Activated CD8-positive, alpha-beta memory T cell treated with anti-CD3 and anti-CD28 coated beads, Interleukin-2, amount 10 ng/mL, durations not matched to agents 7 days and 5 days (primary cell): ENCODE measurements at places on chromosomes 4 and X. TPM values are rescaled to one million over a fixed set of nuclear protein-coding genes. Genes with fewer than 3 reads are reported as not detected.

Gene TSPAN6
- not detected for total RNA-seq

GRCh38 chr4:125484912-125485311, 170.2 kb downstream of the FAT4 start:
- H3K27ac ChIP-seq: no peak overlapping the region
- H3K27me3 ChIP-seq: no peaks in the 10 kb centered on the region
- DNase-seq: no peak

DNA sequence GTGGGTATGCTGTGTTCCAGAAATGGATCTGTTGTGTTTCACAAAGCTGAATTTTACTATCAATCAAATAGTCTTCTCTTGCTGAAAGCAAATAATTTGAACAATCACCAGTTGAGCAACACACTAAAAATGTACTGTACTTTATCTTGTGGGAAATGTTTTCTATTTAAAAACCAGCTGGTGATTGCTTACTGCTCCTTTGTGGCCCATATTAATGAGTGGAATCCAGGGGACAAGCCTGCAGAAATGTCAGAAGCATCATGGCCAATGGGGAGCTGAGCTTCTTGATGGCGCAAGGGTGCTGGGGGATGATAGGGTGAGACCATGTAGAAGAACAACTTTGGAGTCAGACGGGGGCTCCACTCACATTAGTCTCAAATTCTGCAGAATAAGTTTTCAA, 346.2 kb downstream of the ARHGAP10 start:
- no peak overlapping the region for H3K4me3 ChIP-seq
- H3K36me3 ChIP-seq: peaks cover 39% of the 10 kb centered on the region
- H3K4me1 ChIP-seq: no peaks in the 10 kb centered on the region
- H3K27me3 ChIP-seq: no peaks in the 10 kb centered on the region
- no peak for DNase-seq
- no peak overlapping the region for H3K27ac ChIP-seq

- H3K27ac ChIP-seq: peak overlapping the region; percentile 98
- H3K4me1 ChIP-seq: peaks cover 46% of the 10 kb centered on the region
- peaks cover 45% of the 10 kb centered on the region for H3K36me3 ChIP-seq
Measured at GRCh38 chr4:2469192-2469984, 482 bp downstream of the RNF4 start.

Gene IL21
- 0.52 TPM for total RNA-seq

Gene GABRG1
- not detected for total RNA-seq

DNA sequence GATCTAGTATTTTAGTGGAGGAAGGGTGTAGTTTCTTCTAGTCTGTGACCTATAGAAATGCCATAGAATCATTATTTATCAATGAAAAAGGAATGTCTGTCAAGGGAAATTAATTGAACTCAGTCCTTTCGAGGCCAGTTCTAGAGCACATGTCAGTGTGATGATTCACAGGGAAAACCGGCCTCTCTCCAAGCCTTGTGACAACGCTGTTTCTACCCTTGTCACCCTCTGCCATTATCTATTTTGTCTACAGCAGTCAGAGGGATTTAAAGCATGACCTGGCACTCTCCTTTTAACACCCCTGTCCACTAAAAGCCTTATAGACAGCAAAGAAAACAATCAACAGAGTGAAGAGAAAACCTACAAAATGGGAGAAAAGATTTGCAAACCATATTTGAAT, 119.8 kb downstream of the DRD5 start:
- H3K4me1 ChIP-seq: peaks cover 9% of the 10 kb centered on the region
- no peak for DNase-seq
- no peaks in the 10 kb centered on the region for H3K36me3 ChIP-seq
- H3K27me3 ChIP-seq: peaks cover 24% of the 10 kb centered on the region
- H3K27ac ChIP-seq: no peak overlapping the region

DNA sequence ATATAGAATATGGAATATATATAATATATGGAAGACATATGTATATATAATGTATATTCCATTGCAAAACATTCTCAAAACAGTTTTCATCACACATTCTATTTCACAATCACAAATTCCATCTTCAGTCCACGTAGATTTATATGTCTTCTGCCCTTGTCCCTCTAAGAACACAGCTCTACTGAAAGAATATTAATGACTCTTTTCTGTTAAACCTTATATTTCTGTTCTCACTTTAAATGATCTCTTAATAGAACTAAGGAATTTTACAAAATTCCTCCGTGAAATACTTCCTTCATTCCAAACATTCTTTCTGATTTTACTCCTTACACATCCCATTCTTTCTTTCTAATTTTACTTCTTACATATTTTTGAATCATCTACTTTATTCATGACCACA, 1043.1 kb upstream of the PABPC4L start:
- no peaks in the 10 kb centered on the region for H3K4me1 ChIP-seq
- H3K4me3 ChIP-seq: no peak overlapping the region
- H3K27ac ChIP-seq: no peak overlapping the region
- H3K36me3 ChIP-seq: no peaks in the 10 kb centered on the region
- no peak for DNase-seq

- no peak overlapping the region for H3K27ac ChIP-seq
- H3K4me3 ChIP-seq: no peak overlapping the region
- no peak for DNase-seq
- peaks cover 3% of the 10 kb centered on the region for H3K36me3 ChIP-seq
- H3K27me3 ChIP-seq: peaks cover 2% of the 10 kb centered on the region
Measured at GRCh38 chr4:26785810-26786209, 74.8 kb upstream of the STIM2 start.

DNA sequence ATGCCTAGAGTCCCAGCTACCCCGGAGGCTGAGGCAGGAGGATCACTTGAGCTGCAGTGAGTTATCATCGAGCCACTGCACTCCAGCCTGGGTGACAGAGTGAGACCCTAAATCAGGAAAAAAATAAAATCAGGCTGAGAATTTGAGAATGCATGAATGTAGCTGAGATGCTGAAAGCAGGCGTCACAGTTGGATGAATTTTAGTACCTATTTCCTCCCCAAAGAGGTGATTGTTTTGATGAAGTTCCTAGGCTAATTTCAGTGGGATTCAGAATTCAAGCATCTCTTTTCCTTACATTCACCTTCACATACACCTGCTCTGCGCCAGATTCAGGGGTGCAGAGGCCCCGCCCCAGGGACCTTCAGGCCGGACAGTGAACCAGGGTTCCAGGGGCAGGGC, 3.2 kb downstream of the CFAP99 start:
- no peak overlapping the region for H3K4me3 ChIP-seq
- H3K36me3 ChIP-seq: no peaks in the 10 kb centered on the region
- DNase-seq: no peak
- no peak overlapping the region for H3K27ac ChIP-seq
- H3K27me3 ChIP-seq: peaks cover 35% of the 10 kb centered on the region

DNA sequence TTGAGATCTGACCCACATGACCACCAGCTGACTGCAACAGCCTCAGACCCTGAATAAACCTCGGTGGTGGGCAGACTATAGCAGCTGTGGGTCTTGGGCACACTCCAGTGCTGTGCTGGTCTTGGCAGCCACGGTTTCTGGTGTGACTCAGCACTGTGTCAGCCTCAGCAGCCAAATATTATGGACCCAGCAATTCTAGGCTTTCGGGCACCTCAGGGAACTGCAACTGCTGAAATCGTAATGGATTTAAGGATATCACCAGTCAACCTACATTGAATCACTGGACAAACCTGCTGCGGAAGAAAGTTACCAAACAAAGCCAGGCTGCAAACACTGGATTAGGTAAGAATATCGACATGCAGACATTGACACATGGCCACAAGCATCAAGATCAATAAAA, 10.5 kb upstream of the UBE2NL start:
- no peaks in the 10 kb centered on the region for H3K27me3 ChIP-seq
- no peak overlapping the region for H3K4me3 ChIP-seq
- H3K27ac ChIP-seq: no peak overlapping the region
- no peak for DNase-seq
- H3K36me3 ChIP-seq: no peaks in the 10 kb centered on the region

Gene ZFP42
- not detected for total RNA-seq

Gene COMMD8
- 27.9 TPM for total RNA-seq

DNA sequence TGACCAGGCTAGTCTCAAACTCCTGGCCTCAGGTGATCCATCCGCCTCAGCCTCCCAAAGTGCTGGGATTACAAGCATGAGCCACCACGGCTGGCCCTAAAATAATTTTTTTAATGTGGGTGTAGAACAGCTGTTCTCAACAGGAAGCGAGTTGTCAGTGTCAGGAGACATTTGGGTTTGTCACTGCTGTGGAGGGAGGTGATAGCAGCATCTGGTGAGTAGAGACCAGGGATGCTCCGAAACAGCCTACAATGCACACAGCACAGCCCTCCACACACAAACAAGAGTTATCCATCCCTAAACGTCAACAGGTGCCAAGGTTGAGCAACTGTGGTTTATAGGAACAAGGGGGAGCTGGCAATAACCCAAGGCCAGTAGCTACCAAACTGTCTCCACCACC, 243.4 kb upstream of the STS start:
- no peak for DNase-seq
- H3K4me3 ChIP-seq: no peak overlapping the region
- no peaks in the 10 kb centered on the region for H3K27me3 ChIP-seq
- H3K4me1 ChIP-seq: no peaks in the 10 kb centered on the region
- no peaks in the 10 kb centered on the region for H3K36me3 ChIP-seq
- no peak overlapping the region for H3K27ac ChIP-seq

GRCh38 chrX:81414630-81415029, 212.7 kb downstream of the SH3BGRL start:
- H3K27me3 ChIP-seq: no peaks in the 10 kb centered on the region
- no peaks in the 10 kb centered on the region for H3K4me1 ChIP-seq
- no peak for DNase-seq

GRCh38 chr4:11323771-11324170, 104.9 kb downstream of the HS3ST1 start:
- H3K4me3 ChIP-seq: no peak overlapping the region
- H3K4me1 ChIP-seq: no peaks in the 10 kb centered on the region
- H3K27ac ChIP-seq: no peak overlapping the region
- no peaks in the 10 kb centered on the region for H3K27me3 ChIP-seq
- H3K36me3 ChIP-seq: no peaks in the 10 kb centered on the region

Gene ADD1
- total RNA-seq: 251 TPM

DNA sequence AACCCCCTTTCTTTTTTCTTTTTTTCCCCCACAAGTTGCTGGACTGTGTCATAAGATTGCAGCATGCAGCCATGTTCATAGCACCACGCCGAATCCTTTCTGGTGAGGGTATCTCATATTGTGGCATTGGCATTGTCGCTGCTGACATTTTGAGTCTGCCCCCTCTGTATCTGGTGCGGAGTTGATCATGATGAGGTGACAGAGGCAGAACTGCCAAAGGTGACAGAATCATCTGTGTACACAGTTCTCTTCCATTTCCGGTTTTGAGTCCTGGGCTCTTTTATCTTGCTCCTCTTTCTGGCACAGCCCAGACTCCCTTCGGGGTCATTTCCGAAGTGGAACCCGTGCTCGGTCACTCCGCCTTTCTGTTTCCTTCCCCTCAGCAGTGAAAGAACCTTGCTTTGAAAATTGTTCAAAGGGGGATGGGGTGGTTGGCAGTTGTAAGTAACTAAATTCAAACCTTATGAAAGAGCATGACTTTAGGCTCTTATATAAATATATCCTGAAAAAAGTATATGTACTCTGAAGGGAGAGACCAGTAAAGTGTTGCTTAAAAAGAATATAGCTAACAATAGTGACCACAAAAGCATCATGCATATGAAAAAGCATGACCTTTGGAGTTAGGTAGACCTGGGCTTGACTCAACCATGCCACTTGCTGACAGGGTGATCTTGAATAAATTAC, 55.0 kb upstream of the BMP2K start:
- H3K4me1 ChIP-seq: peaks cover 21% of the 10 kb centered on the region
- H3K4me3 ChIP-seq: peak overlapping the region; percentile 3
- peak; percentile 51 for DNase-seq
- no peaks in the 10 kb centered on the region for H3K36me3 ChIP-seq
- H3K27ac ChIP-seq: peak overlapping the region; percentile 39
- H3K27me3 ChIP-seq: no peaks in the 10 kb centered on the region

DNA sequence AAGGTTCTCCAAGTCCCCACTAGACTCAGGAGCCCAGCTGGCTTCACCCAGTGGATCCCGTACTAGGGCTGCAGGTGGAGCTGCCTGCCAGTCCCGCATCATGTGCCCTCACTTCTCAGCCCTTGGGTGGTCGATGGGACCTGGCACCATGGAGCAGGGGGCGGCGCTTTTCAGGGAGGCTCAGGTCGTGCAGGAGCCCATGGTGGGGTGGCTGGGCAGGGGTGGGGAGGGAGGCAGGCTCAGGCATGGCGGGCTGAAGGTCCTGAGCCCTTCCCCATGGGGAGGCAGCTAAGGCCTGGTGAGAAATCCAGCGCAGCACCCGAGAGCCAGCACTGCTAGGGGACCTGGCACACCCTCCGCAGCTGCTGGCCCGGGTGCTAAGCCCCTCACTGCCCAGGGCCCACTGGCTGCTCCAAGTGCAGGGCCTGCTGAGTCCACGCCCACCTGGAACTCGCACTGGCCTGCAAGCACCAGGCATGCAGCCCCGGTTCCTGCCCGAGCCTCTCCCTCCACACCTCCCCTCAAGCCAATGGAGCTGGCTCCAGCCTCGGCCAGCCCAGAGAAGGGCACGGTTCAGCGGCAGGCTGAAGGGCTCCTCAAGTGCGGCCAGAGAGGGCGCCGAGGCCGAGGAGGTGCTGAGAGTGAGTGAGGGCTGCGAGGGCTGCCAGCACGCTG, 72.7 kb upstream of the SLIT2 start:
- H3K27ac ChIP-seq: no peak overlapping the region
- DNase-seq: no peak
- H3K4me3 ChIP-seq: no peak overlapping the region
- no peaks in the 10 kb centered on the region for H3K27me3 ChIP-seq
- H3K4me1 ChIP-seq: no peaks in the 10 kb centered on the region
- H3K36me3 ChIP-seq: no peaks in the 10 kb centered on the region

Gene P2RY4
- 0.23 TPM for total RNA-seq

DNA sequence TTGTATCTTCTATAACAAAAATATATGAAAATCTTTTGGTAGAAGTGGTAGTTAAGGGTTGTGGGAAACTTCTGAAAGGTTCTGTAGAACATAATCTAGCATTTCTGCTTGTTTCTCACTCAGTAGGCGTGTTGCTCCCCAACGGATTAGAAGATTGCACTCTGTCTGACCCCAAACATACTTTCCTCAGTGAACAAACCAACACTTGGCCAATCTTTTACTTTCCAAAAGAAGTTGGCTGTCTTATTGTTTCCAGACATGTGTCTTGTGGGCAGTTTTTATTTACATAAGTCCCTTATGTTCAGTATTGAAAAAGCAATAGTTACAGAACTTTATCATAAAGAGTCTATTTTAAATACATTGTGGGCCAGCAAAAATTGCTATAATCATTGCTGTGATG, 312.8 kb upstream of the EPHA5 start:
- H3K4me1 ChIP-seq: no peaks in the 10 kb centered on the region
- no peaks in the 10 kb centered on the region for H3K27me3 ChIP-seq
- H3K27ac ChIP-seq: no peak overlapping the region
- no peak overlapping the region for H3K4me3 ChIP-seq

DNA sequence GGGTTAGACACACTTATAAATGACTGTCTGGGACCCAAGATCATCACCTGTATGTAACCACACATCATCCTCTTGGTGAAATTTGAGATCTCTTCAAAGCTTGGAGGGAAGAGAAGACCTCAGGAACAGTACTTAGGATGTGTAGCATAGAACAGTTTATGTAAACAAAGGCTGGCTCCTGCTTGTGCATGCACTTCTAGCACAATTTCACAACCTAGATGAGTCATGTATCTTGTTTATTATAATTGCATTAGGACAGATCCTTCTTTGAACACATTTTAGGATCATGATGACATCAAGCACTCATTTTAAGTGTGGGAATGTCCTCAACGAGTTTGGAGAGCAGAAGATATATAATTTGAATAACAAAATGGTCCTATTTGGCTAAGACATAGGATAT, 26.3 kb upstream of the ZMAT1 start:
- H3K4me3 ChIP-seq: no peak overlapping the region
- DNase-seq: no peak
- no peak overlapping the region for H3K27ac ChIP-seq
- H3K36me3 ChIP-seq: no peaks in the 10 kb centered on the region
